Activated CD4-positive, alpha-beta T cell treated with anti-CD3 and anti-CD28 coated beads for 4 hours (primary cell): ENCODE measurements at places on chromosomes 12 and 14.

DNA sequence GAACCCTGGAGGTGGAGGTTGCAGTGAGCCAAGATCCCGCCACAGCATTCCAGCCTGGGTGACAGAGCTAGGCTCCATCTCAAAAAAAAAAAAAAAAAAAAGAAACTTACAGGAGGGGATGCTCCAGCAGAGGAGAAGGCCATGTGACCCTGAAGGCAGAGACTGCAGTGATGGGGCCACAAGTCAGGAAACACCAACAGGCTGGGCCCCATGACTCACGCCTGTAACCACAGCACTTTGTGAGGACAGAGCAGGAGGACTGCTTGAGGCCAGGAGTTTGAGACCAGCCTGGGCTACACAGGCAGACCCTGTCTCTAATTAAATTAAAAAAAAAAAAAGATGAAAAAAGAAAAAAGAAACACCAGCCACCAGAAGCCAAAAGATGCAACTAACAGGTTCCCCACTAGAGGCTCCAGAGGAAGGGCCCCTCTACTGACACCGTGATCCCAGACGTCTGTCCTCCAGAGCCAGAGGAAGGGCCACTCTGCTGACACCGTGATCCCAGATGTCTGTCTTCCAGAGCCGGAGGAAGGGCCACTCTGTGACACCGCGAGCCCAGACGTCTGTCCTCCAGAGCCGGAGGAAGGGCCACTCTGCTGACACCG, 9.1 kb upstream of the GLT1D1 start:
- no peak for DNase-seq

- DNase-seq = no peak
Measured at GRCh38 chr12:105334582-105334981, 4.1 kb downstream of the C12orf75 start.

GRCh38 chr14:30872602-30873001, 1.8 kb upstream of the COCH start:
- DNase-seq = no peak

DNA sequence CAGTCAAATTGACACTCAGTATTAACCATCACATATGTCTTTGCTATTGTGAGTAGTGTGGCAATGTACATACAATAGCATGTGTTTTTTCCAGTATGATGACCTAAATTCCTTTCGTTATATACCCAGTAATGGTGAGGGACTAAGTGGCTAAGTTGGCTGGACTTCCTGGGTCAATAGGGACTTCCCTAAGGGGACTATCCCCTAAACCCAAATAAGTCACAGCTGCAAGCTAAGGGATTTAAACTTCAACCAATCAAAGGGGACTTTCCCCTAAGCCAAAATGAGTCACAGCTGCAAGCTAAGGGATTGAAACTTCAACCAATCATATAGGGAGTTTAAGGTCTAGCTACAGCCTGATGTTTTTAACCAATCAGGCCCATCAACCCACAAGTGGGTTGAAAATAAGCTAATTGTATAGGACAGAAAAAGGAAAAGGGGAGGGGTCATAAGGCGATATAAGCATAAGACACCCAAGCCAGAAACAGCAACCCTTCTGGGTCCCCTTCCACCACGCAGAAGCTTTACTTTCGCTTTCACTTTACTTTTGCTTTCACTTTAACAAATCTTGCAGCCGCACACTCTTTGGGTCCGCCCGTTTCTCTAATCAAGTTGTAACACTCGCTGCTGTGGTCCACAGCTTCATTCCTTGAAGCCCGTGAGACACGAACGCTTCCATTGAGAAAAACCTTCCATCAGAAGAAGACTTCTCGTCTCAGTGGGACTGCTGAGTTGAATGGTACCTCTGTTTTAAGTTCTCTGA, 404.4 kb downstream of the FLRT2 start:
- DNase-seq = peak; percentile 50

GRCh38 chr12:57611108-57611826, at the start of gene ARHGEF25:
TSS of gene ARHGEF25 (plus strand) at chr12:57611435. CDS start at chr12:57611895, 460 bp downstream.
- peak; percentile 37 for DNase-seq

- no peak for DNase-seq
Measured at GRCh38 chr12:48022676-48023385, 18.6 kb upstream of the COL2A1 start.

GRCh38 chr14:24051789-24052655, at the start of gene CARMIL3:
TSS of gene CARMIL3 (plus strand) at chr14:24052009. CDS start at chr14:24052154, 145 bp downstream.
- DNase-seq = peak; percentile 63

- no peak for DNase-seq
Measured at GRCh38 chr12:45214749-45215418, 1.0 kb upstream of the ANO6 start.

DNA sequence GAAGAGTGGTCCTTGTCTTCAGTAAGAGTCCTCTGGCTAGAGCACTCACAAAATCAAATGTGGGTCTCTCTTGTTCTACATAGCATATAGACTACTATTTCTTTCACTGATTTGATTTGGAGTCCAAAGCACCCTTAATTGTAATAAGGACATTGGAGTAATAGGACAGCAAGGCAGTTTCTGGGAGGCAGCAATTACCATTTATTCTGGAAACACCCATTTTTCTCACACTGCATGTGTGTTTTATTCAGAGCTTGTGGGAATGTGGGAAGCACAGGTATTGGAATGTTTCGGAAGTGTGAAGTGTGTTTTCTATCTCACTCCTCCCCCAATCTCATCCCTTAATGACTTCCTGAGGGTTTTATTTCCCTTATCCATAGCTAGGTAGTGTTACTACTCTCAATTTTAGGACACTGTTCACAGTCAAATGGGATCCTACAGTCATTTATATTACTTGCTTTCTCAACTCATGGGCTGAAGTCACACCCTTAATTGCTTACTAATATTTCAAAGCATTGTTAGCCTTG, 20.2 kb downstream of the PCBP2 start:
- DNase-seq = no peak

DNA sequence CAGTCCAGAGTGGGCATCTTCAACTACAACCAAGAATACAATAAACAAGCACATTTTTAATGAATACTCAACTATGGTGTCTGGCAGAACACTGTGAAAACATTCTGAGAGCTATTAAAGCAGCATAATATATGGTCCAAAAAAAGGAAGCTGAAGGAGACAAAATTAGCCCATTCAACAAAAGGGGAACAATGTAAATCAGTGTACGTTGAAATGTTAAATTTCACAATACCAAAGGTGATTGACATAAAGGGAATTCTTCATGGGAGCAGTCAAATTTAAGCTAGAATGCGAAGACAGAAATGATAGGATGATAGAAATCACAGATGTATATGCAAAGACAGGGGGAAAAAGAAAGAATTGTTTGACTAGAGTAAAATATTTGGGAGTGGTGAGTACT, 41.3 kb upstream of the SYCP3 start:
- DNase-seq = no peak

DNA sequence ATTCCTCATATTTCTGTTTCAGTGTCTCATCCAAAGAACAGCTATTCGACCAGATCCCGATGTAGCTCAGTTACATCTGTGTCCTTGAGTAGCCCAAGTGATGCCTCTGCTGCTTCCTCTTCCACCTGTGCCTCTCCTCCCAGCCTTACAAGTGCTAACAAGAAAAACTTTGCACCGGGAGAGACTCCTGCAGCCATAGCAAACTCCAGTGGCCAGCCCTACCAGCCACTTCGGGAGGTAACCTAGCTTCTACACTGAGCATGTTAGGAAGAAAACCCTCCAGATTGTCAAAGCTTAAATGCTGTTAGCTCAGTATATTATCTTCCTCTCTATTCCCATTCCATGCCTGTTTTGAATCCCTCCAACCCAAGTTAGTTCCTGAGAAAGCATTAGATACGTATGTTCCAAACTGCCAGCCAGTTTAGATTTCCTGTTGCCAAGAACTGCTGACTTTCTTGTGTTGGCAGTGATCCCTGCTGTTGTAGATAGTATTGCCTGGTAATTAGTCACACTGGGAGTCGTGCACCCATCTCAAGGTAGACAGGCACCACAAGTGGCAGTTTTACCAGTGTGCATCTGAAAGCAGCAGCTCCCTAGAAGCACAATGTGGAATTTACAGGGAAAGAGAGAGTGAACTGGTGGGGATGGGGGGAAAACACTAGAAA, 14.0 kb upstream of the KCNH3 start:
- DNase-seq = no peak

DNA sequence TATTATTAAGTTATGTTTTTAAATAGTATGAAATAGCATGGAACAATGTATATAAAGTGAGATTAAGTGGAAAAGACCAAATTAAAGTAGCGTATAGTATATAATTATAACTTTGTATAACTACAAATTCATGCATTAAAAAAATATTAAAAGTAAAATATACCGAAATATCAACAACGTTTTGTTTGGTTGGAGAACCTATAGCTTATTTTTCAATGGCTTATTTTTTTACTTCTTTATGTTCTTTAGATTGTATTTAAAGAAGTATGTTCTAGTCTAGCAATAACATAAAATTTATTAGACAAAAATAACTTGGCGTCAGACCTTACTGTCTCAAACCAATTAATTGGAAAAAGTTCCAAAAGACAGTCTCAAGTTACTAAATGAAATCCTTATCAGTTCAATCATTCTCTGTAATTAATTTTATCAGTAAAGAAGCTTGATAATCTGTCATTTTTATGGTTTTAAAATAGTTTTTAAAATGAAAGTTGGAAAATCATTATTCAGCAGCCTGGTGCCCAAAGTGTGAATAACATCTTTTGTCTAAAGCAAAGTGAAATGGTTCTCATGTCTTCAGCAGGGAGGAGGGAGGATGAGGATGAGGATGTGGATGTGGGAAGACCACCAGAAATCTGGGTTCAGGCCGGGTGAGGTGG, 46.7 kb downstream of the IRAK3 start:
- no peak for DNase-seq

DNA sequence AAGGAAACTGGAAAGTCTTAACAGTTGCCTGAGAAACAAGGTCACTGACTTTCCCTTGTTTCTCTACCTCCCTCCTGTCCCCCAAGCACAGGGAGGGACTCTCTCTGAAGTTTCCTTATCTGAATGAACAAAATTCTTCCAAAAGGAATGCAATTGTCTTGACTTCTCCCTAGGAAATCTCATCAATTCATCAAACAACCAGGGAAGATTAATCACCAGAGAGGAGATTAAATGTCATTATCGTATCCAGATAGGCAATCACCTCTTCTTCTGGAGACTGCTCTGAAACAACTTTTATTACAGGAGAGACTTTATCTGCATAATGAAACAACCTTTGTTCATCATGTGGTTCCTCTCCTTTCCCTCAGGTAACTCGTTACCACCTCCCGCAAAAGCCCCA, 431.4 kb downstream of the SLC16A7 start:
- no peak for DNase-seq

- DNase-seq = no peak
Measured at GRCh38 chr14:69812711-69813110, 15.7 kb upstream of the SLC10A1 start.

GRCh38 chr12:124231980-124232653, 62.8 kb upstream of the RFLNA start:
- no peak for DNase-seq

- no peak for DNase-seq
Measured at GRCh38 chr14:56297449-56297848, 179.2 kb downstream of the PELI2 start.

DNA sequence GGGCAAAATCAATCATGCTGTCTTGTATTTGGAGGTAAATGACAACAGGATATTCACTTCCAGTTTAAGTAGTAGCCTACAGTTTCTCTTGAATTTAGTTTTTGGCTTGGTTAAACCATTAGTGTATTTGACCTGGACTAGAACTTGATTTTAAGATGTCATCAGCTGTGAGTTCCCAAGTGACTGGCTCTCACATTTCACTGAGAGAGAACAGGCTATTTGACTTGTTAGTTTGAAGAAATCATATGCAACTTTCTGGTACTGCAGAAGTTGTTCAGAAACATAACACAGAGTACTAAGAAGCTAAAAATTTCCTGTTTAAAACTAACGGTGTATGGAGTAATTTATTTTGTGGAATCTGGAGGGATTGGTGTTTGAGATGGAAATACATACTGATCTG, 22.3 kb downstream of the MNAT1 start:
- DNase-seq = no peak

DNA sequence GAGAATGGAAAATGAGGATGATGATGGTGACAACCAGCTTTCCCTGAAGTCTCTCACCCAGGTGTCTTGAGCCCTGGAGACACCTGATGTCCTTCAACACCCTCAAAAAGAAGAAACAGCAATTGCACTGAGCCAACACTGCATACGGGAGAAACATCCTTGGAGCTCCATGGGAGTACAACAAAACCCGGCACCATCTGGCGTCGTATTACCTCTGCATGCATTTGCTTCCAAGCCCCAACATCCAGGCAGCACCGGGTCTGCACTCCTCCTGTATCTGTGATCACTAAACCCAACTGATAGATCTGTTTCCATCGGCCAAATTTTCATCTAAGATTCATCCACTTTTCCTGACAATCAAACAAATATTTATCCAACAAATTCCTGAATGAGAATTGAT, 249.9 kb downstream of the DPF3 start:
- no peak for DNase-seq

DNA sequence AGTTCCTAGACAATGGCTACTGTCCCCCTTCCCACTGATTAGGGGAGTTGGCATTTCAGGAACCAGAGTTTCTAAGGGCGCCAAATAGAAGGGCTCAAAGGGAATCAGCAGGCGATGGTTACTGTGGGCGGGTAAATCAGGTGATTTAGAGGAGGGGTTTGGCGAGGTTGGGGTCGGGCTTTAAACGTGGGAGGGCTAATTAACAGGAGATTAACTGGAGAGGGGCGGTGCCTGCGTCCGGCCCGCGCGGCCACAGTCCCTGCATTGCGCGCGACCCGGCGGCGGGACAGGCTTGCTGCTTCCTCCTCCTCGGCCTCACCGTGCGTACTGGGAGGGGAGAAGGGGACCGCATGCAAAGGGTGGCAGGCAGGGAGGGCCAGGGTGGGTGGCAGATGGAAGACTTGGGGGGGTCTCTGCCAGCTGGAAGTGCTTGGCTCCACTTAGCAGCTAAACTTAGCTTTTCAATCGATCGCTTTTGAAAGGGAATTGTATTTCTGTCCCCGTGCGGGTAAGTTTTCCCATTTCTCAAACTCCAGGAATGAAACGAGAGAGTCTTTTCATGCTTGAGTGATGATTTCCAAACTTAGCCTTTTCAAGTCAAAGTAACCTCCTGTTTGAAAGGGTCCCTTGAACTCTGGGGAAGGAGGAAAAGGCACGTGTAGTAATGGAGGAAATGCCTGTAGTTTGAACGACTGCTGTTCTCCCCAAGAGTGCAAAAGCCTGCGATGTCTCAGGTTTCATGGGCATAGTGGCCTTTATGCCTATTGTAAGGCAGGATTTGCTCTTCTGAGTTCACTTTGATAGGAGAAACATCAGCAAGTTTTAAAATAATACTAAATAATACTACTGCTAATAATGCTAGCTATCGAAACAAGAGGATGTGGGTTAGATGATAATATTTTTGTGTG, at the start of gene MGST1:
Gene MGST1 (plus strand): TSS at position 255 of the 908 bp plus-strand sequence. CDS start 6,608 bp downstream, outside the sequence.
- no peak for DNase-seq

GRCh38 chr12:42190376-42190775, 45.7 kb upstream of the GXYLT1 start:
- DNase-seq = no peak

GRCh38 chr12:56337753-56338251, 882 bp upstream of the IL23A start:
- no peak for DNase-seq

DNA sequence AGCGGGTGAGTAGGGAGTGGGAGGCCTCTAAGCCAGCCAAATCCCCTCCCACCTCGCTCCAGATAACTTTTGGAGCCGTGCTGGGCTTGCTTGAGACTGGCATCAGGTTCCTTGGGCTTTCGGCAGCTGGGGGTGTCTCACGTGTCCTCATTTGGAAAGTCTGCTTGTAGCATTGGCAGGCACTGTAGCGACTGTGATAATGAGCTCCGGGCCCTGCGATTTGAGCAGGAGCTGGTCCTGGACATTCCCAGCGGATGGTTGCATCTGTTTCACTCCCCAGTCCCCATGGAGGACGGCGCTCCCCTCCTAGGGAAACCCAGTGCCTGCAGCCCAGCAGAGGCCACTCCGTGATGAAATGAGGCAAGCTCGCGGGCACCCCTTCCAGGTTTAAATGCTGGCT, 49.4 kb downstream of the DGLUCY start:
- no peak for DNase-seq
